ENCODE measurements at places on chromosomes 3 and 15.

- DNase-seq = no peak
These were observed 5.0 kb downstream of the BCL2A1 start for GRCh38 chr15:79965846-79966630.

- no peak for DNase-seq
These were observed 35.4 kb downstream of the GRAMD1C start for GRCh38 chr3:113873814-113874526.

- no peak for DNase-seq
These were observed 43.8 kb upstream of the SLC6A6 start for GRCh38 chr3:14358426-14359211.

- no peak for DNase-seq
These were observed 377.2 kb upstream of the SGO1 start for GRCh38 chr3:20563251-20563650.

DNA sequence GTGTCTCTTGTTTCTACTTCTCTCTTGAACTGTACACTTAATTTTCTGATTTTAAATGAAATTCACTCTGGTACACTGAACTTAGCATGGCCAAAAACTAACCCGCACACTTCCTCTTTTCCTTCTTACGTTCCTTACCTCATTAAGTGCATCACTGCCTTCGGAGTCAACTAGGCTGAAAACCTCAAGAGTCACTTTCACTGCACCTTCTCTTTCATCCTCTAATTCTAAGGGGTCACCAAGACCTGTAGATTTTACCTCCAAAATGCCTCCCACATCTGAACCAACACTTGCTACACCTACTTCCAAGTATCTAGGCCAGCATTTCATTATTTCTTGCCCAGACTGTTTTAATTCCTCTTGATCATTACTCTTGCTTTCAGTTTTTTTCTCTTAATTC, 6.6 kb downstream of the CBLB start:
- DNase-seq = no peak

DNA sequence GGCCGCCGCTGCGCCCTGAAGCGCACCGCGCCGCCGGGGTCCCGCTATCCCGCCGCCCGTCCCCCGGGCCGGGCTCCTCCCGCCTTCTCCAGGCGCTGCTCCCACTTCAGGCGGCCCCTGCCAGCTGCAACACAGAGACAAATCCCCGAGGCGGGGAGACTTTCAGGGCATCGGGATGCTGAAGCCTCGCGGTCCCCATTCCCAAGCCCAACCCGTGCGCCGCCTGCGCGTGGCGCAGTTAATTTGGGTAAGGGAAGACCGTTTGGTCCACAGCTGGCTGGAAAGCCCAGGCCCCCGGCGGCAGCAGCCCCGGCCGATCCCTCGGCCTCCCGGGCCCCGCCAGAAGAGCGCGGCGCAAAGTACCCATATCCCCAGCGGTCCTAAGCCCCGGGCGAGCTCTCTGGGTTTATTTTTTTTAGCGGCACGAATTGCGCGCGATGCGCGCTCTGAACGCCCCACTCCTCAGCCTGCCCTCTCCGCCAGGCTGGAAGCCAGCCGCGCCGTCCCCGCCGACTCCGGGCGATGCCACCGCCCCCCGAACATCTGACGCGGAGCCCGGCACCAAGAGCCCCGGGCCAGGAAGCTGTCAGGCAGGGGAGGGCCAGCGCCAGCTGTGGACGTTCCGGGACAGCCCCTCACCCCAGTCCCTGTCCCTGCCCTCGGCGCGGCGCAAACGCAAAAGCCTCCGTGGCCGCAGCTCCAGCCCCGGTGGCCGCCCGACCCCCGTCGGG, 517 bp downstream of the FBN1 start:
- DNase-seq = no peak

DNA sequence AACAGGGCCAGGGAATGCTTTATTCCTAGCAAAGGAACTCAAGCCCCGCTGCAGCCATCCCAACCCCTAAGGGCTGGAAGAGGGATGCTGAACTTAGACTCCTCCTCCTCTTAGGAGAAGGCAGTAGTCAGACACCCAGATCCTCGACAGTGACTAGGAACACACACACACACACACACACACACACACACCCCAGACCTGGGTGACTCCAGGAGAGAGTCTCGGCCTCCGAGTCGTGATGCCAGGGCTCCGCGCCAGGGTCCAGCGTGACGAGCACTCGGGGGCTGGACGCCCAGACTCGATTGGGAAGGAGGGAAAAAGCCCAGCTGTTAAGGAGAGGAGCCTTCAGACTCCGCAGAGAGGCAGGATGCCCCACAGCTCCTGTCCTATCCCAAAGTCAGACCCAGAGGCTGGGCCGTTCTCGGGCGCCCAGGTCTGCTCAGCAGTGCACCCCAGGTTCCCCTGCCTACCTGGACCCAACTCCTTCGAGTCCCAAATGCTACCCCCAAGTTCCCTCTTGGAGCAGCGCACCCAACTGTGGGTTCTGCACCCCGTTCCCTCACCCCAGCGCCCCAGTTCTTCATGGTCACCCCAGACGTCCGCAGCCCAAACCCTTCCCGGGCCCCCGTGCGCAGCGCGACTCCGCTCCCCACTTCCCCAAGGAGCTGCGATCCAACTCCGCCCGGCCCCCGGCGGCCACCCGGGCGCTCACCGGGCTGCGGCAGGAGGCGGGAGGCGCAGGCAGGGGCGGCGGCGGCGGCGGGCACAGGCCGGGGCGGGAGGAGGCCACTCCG, 421 bp downstream of the BMF start:
- no peak for DNase-seq

DNA sequence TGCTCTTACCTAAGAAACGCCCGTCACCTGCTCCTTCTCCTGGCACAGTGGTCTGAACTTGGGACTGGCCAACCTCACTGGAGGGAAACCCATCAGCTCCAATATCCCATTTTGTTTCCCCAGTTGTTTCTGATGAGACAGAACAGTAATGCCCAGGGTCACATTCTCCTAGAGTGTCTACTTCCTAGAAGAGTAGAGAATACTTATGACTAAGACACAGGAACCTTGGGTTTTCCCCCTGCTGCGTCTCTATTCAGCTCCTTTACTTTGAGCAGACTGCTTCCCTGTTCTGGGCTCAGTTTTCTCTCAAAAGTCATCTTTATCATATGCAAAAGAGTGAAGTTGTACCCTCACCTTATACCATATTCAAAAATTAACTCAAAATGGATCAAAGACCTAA, 79.4 kb downstream of the POLR2M start:
- DNase-seq = no peak

- no peak for DNase-seq
These were observed 955.3 kb downstream of the EPHA3 start for GRCh38 chr3:90062631-90063200.

DNA sequence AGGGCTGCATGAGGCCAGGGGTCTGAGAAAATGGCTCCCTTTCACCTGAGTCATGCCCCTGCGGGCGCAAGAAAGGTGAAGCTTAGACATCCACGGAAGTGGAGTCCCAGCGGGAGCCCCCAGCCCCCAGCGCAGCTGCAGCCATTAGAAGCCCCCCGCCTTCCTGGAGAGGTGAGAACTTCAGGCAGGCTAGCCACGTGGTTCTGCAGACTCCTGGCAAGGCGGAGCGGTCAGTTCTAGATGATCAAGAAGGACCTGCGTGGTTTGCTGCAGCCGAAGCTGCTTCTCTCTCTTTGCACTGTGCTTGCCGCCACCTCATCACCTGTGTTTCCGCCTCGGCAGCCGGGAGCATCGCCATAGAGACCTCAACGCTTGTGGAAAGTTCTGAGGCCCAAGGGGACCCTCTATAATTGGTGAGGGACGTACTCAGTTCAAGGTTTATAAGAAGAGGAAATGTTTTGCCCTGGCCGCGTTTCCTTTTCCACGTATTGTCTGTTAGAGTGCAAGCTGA, 15.8 kb upstream of the KCNMB3 start:
- no peak for DNase-seq

DNA sequence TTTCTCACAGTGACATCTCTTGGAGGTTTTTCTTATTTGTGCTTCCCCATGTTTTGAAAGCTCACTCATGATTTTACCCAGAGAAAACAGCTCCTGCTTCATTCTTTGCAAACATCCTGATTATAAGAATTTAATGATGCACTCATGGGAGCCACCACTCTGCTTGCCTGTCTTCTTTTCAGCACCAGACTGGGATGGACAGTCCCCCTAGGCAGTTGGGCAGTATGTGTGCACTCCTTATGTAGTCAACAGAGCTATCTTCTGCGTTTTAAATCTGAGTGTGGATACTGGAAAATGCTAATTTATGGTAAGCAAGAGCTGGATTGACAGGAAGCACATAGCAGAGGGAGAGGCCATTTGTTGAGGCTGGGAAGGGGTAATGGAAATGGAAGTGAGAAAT, 276.1 kb downstream of the AGBL1 start:
- DNase-seq = no peak

DNA sequence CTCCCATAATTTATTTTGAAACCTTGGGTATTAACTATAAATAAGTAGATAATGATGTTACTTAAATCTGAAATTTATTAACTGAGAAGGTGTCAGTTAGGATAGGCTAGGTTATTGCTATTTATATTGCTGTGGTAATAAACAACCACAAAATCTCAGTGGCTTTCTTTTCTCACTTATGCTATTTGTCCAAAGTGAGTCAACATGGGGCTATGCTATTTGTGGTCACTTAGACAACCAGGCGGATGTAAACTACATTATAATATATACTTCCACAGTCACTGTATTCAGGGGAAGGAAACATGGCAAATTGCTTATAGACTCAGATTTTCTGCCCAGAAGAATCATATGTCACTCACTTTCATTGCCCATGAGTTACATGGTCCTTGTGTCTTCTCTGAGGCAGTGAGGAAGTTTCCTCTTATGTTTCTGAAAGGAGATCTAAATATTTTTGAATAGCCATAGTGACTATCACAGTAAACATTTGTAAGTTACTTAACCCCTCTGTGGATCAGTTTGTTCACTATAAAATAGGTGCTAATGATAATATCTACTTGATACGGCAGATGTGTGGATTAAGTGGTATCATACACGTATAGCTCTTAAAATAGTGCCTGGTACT, 19.8 kb downstream of the HMG20A start:
- no peak for DNase-seq

- DNase-seq = no peak
These were observed 89.0 kb downstream of the IQSEC1 start for GRCh38 chr3:12984023-12984823.

DNA sequence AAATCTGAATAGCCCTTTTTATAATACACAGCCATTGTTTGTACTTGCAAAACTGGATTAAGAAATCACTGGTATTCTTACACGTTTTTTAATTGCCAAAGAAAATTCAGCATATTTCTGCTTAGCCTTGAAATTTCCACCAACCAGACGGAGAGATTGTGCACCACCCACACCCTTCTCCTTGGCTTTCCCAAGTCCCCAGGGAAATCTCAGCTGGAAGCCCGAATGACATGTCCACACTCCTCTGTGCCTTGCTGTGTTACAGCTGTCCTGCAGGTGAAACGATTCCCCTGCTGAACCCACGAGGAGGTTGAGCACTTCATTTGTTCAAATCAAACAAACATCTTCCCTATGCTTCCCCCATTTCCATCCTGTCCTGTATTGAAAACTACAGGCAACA, 49.6 kb upstream of the PPARG start:
- no peak for DNase-seq

DNA sequence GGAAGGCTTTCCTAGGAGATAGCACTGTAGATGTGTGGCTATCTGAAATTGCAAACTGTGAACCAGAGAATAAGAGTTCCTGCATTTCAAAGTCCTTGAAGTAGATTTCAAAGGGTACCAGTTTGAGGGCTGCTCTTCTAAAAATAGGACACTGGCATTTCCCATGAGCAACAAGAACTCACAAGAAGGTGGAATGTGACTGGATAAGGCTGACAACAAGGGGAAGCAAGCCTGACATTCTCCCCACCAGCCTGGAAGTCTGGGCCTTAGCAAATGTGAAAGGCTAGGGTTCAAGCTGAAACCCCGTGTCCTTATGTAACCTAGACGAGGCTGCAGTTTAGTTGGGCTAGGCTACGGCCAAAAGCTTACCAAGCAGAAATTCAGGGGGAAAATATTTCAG, 18.7 kb upstream of the TJP1 start:
- no peak for DNase-seq

DNA sequence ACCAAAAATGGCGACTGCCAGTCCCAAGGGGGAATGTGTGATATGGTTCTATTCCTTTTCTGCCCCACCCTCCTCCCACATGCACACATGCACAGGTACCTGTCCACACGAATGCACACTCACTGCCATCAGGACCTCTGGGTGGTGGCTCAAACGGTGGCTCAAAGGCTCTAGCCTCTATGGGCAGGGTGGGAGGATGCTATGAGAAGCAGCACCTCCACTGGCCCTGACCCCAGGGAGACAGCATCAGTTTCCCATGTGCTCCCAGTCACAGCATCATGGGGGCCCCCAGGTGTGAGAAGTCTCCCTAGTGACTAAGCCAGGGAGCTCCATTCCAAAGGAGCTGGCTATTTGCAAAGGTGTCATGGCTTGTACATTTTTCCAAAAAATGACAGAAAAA, 15.9 kb downstream of the SEMA3G start:
- DNase-seq = no peak

GRCh38 chr3:78670746-78671145, 1097.1 kb downstream of the ROBO1 start:
- no peak for DNase-seq

DNA sequence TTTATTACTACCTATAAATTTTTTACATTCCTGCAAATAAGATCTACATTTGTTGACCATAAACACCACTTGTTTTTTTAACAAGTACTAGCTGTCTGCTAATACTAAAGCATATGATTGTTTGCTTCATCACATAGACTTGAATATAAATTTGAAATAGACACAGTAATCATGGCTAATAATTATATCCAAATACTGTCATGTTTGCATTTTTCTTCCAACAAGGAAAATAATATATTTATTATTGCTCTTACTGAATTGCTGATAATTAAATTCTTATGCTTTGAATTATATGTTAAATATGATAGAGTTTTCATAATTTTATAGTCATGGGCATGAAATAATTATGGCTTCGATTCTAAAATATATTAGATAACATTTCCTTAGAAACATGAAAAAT, 40.5 kb downstream of the HDC start:
- DNase-seq = no peak

DNA sequence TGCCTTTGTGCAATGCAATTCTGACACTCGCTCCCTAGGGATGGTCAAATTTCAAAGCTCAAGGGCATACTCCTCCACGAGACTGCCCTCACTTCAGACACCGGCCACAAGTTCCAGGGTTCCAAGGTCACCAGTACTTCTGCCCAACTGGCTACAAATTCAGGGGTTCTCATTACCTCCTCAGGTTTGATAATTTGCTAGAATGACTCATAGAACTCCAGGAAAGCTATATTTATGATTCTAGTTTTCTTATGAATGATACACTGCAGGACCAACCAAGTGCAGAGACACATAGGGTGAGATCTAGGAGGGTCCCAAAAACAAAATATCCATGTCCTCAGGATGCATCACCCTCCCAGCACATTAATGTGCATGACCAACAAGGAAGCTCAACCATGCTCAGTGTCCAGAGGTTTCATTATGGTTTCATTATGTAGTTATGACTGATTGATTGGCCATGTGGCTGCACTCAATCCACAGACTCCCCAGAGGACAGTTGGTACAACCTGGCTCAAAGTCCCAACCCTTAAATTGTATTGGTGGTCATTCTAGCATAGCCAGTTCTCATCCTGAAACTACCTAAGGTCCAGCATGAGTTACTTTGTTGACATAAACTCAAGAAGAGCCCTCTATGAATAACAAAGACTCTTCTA, 170.4 kb upstream of the LRRN1 start:
- no peak for DNase-seq
